ENCODE measurements at places on chromosomes 1 and 21.
A peak's percentile ranks its signal among the peaks of the same experiment; 100 is the strongest.

GRCh38 chr1:37995751-37996345, 6.0 kb upstream of the SF3A3 start:
- DNase-seq = peak; percentile 30

GRCh38 chr1:114219172-114219868, 65.7 kb upstream of the SYT6 start:
- no peak for DNase-seq

GRCh38 chr1:29640428-29640785, 404.1 kb downstream of the PTPRU start:
- DNase-seq = no peak

- no peak for DNase-seq
Observed at GRCh38 chr1:210104103-210104502, 128.5 kb upstream of the SERTAD4 start.

- no peak for DNase-seq
Observed at GRCh38 chr1:203098445-203098844, 12.6 kb upstream of the MYOG start.

- no peak for DNase-seq
Observed at GRCh38 chr1:200542162-200542561, 78.4 kb downstream of the KIF14 start.

DNA sequence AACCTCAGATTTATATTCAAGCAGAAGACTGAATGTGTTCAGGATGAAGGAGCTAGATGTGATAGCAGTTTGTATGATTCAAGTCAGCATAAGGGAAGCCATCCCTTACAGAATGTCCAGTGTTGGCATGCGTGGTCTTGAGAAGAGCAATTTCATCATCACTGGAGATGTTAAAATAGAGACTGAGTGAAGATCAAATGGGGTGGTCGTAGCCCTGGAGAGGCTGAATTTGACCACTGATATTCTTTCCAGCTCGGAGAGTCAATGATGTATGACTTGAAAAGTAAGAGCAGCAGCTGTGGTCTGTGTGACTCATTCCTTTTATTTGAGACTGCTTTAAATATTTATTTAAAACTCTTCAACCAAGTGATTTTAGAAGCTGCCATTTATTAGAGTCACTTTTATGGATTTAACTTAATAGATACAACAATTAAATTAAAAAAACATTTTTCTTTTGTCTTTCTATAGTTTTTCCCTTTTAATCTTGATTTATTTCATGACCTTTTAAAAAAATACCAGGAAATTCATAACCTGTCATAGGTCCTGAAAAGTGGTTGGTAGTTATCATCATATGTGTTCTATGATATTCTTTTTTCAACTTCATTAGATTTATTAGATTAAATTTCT, 15.5 kb downstream of the FMN2 start:
- no peak for DNase-seq

- peak; percentile 72 for DNase-seq
Observed at GRCh38 chr1:27366113-27366410, 699 bp downstream of the MAP3K6 start.

DNA sequence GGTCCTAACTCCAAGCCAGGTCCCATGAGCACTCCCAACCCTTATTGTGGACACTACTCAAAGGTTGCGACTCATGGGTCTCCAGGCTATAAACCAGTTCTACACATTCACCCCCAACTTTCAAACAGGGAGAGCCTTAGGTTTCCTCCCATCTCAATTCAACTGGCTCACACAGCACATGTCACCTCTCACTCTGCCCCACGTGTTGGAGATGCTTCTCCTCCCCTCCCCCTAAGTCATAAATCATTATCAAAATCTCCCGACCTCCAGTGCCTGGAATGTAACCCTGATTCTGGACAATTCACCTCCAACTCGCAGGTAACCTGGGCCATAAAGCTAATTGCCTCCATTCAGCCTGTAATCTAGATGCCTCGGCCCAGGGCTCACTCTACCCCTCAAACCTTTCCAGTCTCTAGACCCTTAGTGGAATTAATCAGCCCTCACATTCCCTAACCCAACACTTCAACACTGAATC, 595 bp downstream of the AK2 start:
- peak; percentile 8 for DNase-seq

DNA sequence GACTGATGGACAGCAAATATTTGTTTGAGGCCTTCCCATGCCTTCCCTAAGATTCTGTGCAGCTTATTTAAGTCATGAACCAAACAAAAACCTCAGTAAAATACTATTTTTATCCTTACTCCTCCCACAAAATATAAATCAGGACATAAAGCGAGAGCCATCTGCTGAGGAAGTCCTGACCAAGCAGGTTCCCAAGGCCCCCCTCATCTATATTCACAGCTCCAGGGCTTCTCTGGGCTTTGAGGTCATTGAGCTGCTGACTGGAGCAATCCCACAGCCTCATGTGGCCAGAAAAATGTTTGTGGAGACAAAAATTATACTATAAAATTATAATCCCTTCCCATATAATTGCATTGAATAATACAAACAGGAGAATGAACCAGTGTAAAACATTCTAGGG, 846.2 kb downstream of the ADGRL2 start:
- DNase-seq = no peak

- DNase-seq = no peak
Observed at GRCh38 chr1:234938135-234938534, 190.5 kb downstream of the TOMM20 start.

- DNase-seq = no peak
Observed at GRCh38 chr1:11188858-11189451, at the start of gene ANGPTL7. Gene ANGPTL7 (plus strand): TSS chr1:11189355. CDS start chr1:11189580, 225 bp downstream.
